ENCODE measurements at places on chromosomes 3 and 15.

- DNase-seq = no peak
These were observed 15.9 kb upstream of the LAMP3 start for GRCh38 chr3:183178512-183178832.

DNA sequence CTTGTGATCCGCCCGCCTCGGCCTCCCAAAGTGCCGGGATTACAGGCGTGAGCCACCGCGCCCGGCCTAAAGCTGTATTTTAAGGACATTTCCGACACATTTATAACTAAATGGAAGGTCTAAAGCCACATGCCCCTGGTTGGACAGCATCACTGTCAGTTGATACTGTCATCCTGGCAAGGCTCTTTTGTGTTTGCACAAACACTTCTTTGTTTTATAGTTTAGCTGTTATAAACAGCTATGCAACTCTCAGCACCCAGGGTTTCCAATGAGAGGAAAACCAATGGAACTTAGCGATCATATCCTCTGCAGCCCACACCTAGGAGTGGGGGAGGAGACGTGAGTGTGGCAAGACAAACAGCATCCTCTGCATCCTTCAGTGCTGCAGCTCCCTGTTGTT, 19.7 kb downstream of the NIPA1 start:
- no peak for DNase-seq

- no peak for DNase-seq
These were observed 119.7 kb upstream of the THRB start for GRCh38 chr3:24614359-24614758.

GRCh38 chr15:63050731-63051155, 8.2 kb downstream of the TPM1 start:
- no peak for DNase-seq

GRCh38 chr15:43489191-43489590, 3.8 kb downstream of the TP53BP1 start:
- no peak for DNase-seq

- no peak for DNase-seq
These were observed 41.0 kb downstream of the FLNB start for GRCh38 chr3:58049143-58049785.

DNA sequence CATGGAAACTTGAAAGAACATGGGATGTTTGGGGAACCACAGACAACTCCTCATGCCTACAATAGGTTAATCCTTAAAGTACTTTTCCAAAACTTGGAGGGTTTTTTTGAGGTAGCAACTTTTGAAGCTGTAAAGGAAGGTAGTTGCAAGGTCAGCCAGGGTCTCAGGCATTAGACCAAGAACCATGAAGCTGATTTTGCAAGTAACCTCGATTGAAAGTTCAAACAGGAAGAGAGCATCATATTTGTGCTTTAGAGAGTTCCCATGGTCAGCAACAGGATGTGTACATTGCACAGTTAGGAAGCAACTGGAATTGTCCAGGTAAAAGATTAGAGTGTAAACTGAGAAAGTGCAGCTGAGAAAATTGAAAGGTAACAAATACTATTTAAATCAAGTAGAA, 199.8 kb upstream of the NR2F2 start:
- no peak for DNase-seq

- peak; percentile 46 for DNase-seq
These were observed 36.0 kb upstream of the COLQ start for GRCh38 chr3:15557511-15557946.

DNA sequence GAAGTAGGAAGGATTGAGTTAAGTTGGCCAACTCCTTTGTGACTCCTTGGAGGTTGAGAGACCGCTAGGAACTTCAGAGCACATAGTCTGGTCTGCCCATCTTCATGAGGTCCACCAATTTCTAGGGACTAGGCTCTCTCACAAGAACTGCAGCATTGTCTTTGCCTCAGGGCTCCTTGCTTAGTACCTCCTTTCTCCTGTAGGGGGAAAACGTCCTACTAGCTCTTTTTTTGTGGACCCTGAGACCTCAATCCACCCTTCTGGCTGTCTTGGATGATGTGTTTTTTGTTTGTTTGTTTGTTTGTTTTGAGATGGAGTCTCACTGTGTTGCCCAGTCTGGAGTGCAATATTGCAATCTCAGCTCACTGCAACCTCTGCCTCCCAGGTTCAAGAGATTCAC, 21.6 kb downstream of the REC114 start:
- no peak for DNase-seq

GRCh38 chr3:31412832-31413231, 119.9 kb upstream of the STT3B start:
- no peak for DNase-seq
